ENCODE measurements at places on chromosomes 2 and 18. TPM values are rescaled to one million over a fixed set of nuclear protein-coding genes. Genes with fewer than 3 reads are reported as not detected.

Gene TMEM200C
- 1.3 TPM for total RNA-seq

Gene AOX1
- 48.5 TPM for total RNA-seq

Gene SLC8A1
- 34.7 TPM for total RNA-seq

Gene MC4R
- 0.37 TPM for total RNA-seq

Gene APOB
- 0.28 TPM for total RNA-seq

Gene TTN
- total RNA-seq: 28.2 TPM

Gene ATG4B
- total RNA-seq: 69.1 TPM

Gene KYNU
- 15.5 TPM for total RNA-seq

Gene CFC1
- 9.1 TPM for total RNA-seq

Gene PPIG
- 40.9 TPM for total RNA-seq

Gene MEIS1
- 60.6 TPM for total RNA-seq

- H3K36me3 ChIP-seq: no peaks in the 10 kb centered on the region
- no peaks in the 10 kb centered on the region for H3K4me1 ChIP-seq
- H3K27ac ChIP-seq: no peak overlapping the region
- DNase-seq: no peak
These were observed 9.7 kb upstream of the DNAJB2 start for GRCh38 chr2:219269362-219270054.

DNA sequence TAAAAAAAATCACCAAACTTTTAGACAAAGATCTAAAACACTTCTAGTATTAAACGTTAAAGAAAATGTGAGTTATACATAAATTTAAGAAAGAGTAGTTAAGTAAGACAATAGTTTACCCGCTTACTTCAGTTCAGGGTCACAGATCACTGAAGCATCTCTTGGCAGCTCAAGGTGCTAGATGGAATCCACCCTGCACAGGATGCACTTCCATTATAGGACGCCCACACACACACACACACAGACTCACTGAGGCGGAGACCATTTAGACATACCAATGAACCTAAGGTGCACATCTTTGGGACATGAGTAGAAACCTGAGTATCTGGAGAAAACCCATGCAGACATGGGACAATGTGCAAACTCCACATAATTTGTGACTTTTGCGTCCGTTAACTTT lies 630.6 kb upstream of the ZNF804A start:
- no peaks in the 10 kb centered on the region for H3K36me3 ChIP-seq
- no peaks in the 10 kb centered on the region for H3K4me1 ChIP-seq
- H3K27me3 ChIP-seq: no peaks in the 10 kb centered on the region

GRCh38 chr18:27991391-27991790 lies 185.5 kb downstream of the CDH2 start:
- H3K27me3 ChIP-seq: no peaks in the 10 kb centered on the region
- H3K4me3 ChIP-seq: no peak overlapping the region
- no peak for DNase-seq
- peaks cover 6% of the 10 kb centered on the region for H3K4me1 ChIP-seq

DNA sequence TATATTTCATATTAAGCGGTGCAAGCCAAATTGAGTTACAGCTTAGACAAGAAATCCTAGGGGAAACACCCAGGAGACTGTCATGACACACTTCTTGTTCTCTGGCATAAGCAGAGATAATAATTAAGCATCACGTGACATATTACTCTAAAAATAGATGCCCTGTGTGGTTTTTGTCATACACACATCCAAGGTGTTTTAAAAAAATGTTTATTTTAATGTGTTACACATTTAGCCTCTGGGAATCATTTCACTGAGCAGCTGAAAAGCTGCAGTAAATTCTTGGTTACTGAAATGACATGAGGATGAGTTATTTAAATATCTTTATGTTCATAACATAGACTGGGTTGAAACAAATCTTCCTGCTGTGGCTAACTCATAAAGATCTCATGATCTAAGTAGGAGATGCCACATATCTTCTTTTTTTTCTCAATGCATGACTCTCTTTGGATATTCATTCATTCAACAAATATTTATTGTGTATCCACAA lies 38.0 kb upstream of the ERMN start:
- peaks cover 3% of the 10 kb centered on the region for H3K4me1 ChIP-seq
- no peak overlapping the region for H3K4me3 ChIP-seq
- peak; percentile 4 for DNase-seq
- no peaks in the 10 kb centered on the region for H3K36me3 ChIP-seq
- no peaks in the 10 kb centered on the region for H3K27me3 ChIP-seq

DNA sequence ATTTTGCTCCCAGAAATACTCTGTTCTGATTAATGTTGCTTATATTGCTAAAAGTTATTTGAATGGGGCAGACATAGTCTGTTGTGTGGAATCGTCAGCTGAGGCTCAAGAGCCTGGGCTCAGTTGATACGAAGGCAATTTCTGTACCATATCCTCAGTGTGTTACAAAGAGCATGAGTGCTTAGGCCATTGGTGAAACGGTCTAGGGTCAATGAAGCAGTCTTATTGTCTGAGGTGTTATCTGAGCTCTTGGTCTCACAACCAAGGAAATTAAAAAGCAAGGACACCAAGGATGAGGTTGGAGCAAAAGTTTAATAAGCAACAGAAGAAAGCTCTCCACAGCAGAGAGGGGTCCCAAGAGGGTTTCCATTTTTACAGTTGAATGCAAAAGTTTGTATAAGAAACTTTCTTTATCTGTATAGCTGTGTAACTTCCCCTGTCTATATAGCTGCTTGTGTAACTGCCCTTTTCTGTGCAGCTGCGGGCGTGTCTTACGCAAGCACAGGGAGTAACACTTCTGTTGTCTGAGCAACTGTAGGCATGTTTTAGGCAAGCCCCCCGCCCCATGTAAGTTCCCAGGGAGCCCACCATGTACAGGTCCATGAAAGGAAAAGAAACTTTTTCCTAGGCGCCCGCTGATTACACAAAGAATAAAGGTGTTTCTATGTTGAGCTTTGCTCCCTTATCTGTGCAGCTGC lies 40.6 kb upstream of the DSC1 start:
- no peaks in the 10 kb centered on the region for H3K4me1 ChIP-seq
- H3K36me3 ChIP-seq: no peaks in the 10 kb centered on the region
- no peaks in the 10 kb centered on the region for H3K27me3 ChIP-seq
- no peak overlapping the region for H3K27ac ChIP-seq
- H3K4me3 ChIP-seq: no peak overlapping the region

- no peak overlapping the region for H3K4me3 ChIP-seq
- H3K27ac ChIP-seq: no peak overlapping the region
- peaks cover 7% of the 10 kb centered on the region for H3K36me3 ChIP-seq
- H3K4me1 ChIP-seq: no peaks in the 10 kb centered on the region
These were observed 11.1 kb downstream of the RTTN start for GRCh38 chr18:70194227-70194890.

DNA sequence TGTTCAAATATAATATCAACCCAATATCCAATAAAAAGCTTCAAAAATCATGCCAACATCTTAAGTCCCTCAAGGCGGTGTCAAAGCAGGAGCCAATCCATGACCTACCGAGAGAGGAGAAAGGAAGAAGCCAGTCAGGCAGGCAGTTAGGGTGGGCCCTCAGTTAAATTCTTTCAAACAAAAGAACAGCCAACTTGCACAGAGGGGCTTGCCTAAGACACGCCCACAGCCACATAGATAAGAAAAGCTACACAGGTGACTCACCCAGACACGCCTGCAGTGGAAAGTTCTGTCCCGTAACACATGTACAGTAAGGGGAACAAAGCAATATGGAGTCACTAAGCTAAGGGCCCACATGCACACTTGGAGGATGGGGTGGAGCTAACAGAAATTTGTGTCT lies 61.3 kb downstream of the SP110 start:
- no peaks in the 10 kb centered on the region for H3K4me1 ChIP-seq
- no peaks in the 10 kb centered on the region for H3K36me3 ChIP-seq
- no peak for DNase-seq
- no peaks in the 10 kb centered on the region for H3K27me3 ChIP-seq
- H3K27ac ChIP-seq: no peak overlapping the region
- no peak overlapping the region for H3K4me3 ChIP-seq

- H3K4me1 ChIP-seq: peaks cover 3% of the 10 kb centered on the region
- H3K4me3 ChIP-seq: no peak overlapping the region
- no peaks in the 10 kb centered on the region for H3K27me3 ChIP-seq
- no peak for DNase-seq
These were observed 274.2 kb downstream of the CDH19 start for GRCh38 chr18:66329716-66330115.

- H3K4me3 ChIP-seq: no peak overlapping the region
- H3K27ac ChIP-seq: no peak overlapping the region
- H3K4me1 ChIP-seq: no peaks in the 10 kb centered on the region
- no peaks in the 10 kb centered on the region for H3K27me3 ChIP-seq
These were observed 68.0 kb downstream of the FAM124B start for GRCh38 chr2:224333726-224334482.

GRCh38 chr2:31386172-31386571 lies 28.4 kb downstream of the XDH start:
- no peak overlapping the region for H3K4me3 ChIP-seq
- no peak overlapping the region for H3K27ac ChIP-seq
- peaks cover 1% of the 10 kb centered on the region for H3K4me1 ChIP-seq
- H3K36me3 ChIP-seq: no peaks in the 10 kb centered on the region
- DNase-seq: no peak
- H3K27me3 ChIP-seq: no peaks in the 10 kb centered on the region

DNA sequence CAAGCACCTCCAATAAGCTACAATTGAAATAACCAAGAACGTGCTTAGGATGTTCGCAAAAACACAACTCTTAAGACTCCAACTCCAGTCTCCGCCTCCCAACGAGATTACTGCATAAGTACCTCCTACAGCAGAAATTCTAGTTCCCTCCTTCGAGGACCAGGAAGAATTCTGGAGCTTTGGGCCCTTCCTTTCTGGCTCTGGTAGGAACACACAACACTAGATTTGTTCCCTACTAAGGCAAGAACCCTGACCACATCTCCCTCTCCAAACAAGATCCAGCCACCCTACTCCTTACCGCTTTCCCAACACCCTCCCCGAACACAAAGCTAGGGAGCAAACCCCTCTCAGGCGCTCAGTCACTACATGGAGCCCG lies 721 bp downstream of the ADAM17 start:
- H3K4me1 ChIP-seq: no peaks in the 10 kb centered on the region
- no peaks in the 10 kb centered on the region for H3K36me3 ChIP-seq
- peak; percentile 90 for DNase-seq
- H3K27ac ChIP-seq: peak overlapping the region; percentile 98
- peak overlapping the region; percentile 69 for H3K4me3 ChIP-seq
- H3K27me3 ChIP-seq: no peaks in the 10 kb centered on the region

DNA sequence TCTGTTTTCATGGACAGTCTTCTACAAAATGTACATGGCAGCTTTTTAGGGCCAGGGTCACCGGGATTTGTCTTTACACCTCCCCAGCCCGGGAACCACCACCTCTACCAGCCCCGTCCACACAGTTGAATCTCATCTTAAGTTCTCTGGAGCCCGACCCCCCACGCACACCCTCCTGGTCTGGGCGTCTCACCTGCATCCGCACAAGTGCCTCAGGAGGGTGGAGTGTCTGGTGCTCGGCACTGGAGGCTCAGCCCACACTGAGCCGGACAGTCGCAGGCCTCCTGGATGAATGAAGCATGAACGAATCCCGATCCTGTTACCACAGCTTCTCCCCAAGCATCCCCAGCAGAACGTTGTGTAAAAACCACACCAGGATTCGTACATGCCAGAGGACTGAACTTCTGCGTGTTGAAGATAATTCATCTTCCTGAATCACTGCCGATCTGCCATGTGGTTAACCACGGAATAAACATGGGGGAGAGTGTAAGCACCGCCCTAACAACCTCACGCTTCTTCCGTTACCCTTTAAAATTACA lies 162.0 kb downstream of the RTP5 start:
- no peak for DNase-seq
- H3K27ac ChIP-seq: no peak overlapping the region
- peaks cover 4% of the 10 kb centered on the region for H3K27me3 ChIP-seq
- no peaks in the 10 kb centered on the region for H3K36me3 ChIP-seq
- no peaks in the 10 kb centered on the region for H3K4me1 ChIP-seq
- no peak overlapping the region for H3K4me3 ChIP-seq

DNA sequence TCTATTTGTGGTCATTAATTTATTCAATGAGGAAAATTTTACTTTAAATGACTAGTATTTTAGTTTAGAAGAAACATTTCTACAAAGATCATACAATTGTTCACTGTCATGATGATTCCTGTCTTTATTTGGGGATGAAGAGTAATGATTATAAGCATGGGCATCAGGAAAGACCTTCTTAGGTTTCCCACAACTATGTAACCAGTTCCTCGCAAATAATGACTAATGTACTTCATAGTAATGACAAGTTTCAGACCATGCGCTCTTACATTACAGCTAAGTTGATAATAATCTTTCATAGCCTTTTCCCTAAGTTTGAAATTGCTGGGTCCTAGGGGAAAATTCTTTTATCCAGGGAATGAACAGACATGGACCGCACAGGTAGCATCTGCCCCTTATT lies 90.5 kb downstream of the MYO5B start:
- H3K4me3 ChIP-seq: no peak overlapping the region
- DNase-seq: no peak
- H3K4me1 ChIP-seq: no peaks in the 10 kb centered on the region
- no peaks in the 10 kb centered on the region for H3K27me3 ChIP-seq

- no peaks in the 10 kb centered on the region for H3K36me3 ChIP-seq
- no peak overlapping the region for H3K4me3 ChIP-seq
- DNase-seq: no peak
- H3K4me1 ChIP-seq: no peaks in the 10 kb centered on the region
These were observed 42.1 kb downstream of the CAVIN2 start for GRCh38 chr2:191804766-191805165.

DNA sequence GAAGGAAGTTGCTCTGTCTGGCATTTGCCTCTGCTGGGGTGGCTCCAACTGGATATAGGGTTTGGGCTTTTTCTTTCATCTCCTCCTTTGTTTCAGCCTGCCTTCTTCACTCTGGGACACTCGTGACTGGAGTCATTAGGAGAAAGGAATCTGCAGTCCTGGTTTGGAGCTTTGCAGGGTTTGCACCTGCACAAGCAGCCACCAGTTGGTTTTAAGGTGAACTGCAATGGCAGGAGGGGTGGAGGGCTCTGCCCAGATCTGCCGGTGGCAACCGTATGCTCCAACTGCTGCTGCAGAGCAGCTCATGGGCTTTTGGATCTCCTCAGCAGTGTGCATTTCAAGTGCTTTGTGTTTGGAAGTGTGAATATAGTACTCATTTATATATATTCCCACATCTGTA lies 131.3 kb upstream of the MGAT5 start:
- no peak overlapping the region for H3K4me3 ChIP-seq
- no peak for DNase-seq
- no peaks in the 10 kb centered on the region for H3K27me3 ChIP-seq
- H3K36me3 ChIP-seq: no peaks in the 10 kb centered on the region
- H3K27ac ChIP-seq: no peak overlapping the region

GRCh38 chr2:220394433-220394832 lies 767.0 kb downstream of the SLC4A3 start:
- peak; percentile 59 for DNase-seq
- no peak overlapping the region for H3K4me3 ChIP-seq
- H3K27me3 ChIP-seq: no peaks in the 10 kb centered on the region
- H3K27ac ChIP-seq: peak overlapping the region; percentile 41

Measured in lung (tissue), 17 donors.